ENCODE measurements at places on chromosomes 3 and 15.

- no peak for DNase-seq
Measured at GRCh38 chr3:112119962-112120836, 12.8 kb downstream of the GCSAM start.

DNA sequence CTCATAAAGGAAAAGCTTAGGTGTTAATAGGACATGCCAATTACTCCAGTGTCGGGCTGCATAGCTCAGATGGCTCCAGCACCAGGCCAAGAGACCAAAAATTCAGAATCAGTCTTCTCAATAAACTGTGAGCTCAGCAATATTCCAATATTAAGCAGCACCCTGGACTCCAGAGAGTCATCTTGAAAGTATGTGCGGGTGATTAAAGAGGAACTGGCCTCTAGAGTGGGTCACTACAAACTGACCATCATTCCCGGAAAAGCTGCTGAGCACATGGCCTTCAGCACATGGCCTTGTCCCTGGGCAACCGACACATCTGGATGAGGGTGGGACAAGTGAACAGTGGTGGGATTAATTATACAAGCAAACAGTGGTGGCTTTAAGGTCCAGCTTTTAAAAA is 59.0 kb downstream of the MAGI1 start:
- DNase-seq, result no peak

- DNase-seq, result no peak
Measured at GRCh38 chr3:125220727-125221429, 8.3 kb upstream of the SLC12A8 start.

GRCh38 chr3:117526470-117527079 is 817.0 kb downstream of the TUSC7 start:
- no peak for DNase-seq

DNA sequence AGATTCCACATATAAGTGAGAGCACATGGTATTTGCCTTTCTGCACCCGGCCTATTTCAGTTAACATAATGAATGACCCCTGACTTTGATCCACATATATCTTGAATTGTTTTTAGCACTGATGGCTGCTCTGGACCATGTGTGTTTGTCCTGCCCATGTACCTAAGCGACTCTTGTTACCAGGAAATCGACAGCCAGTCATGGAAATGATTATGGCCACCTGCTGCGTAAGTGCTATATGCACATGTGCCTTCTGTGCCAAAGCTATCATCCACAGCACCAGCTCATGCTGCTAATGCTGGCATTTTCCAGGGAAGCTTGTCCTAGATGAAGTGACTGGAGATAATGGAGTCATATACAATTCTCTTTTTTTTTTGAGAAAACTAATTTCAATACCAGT is 103.7 kb downstream of the PEX5L start:
- no peak for DNase-seq

DNA sequence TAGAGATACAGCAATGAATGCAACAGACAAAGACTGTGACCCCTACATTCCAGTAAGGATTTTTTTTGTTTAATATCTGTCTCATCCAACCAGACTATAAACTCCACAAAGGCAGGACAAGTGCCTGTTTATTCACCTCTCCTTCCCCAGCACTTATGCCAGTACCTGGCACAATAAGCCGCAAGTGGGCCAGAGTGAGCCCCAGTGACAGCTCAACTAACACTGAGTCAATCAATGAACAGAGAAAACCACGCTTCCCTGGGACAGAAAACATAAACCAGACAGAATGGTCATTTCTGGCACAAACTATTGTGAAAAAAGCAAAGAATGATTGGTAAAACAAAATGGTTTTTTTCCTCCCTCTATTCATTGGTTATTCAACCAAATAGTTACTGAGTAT is 52.2 kb downstream of the RYK start:
- no peak for DNase-seq

GRCh38 chr15:49988766-49989165 is 130.3 kb downstream of the ATP8B4 start:
- DNase-seq, result no peak

GRCh38 chr3:4338751-4339150 is 35.6 kb downstream of the SETMAR start:
- no peak for DNase-seq

DNA sequence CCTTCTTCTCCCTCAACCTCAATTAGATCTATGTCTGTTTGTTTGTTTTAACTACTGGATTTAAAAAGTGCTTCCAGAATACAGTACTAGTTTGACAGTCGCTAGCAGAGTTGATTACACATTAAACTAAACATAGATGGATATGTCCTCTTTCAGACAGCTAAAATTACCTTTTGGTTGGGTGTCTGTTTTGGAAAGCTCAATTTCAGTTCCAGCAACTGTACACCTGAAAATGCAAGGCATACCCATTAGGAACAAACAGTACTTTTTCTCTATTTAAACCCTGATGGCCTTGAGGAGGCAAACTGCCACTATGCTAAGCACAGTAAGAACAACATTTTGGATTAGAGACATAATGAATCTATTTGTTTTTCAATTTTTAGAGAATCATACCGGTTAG is 234.4 kb downstream of the UNC13C start:
- no peak for DNase-seq

DNA sequence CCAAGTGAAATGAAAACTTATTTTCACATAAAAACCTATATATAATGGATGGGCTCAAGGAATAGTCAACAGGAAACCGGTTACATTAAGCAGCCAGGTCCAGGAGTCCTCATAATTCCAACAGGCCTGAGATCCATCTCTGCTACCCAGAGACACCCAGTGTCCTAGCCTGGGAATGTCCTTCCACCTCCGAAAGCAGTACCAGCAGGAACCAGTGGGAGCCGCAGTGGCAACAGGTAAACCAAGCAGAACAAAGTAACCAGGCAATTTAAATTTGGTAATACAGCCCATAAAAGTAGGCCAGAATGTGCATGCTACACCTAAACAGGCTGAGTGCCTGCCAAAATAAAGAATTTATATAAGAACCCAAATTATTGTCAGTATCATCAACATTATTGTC is 195.6 kb downstream of the ZBBX start:
- DNase-seq, result no peak

DNA sequence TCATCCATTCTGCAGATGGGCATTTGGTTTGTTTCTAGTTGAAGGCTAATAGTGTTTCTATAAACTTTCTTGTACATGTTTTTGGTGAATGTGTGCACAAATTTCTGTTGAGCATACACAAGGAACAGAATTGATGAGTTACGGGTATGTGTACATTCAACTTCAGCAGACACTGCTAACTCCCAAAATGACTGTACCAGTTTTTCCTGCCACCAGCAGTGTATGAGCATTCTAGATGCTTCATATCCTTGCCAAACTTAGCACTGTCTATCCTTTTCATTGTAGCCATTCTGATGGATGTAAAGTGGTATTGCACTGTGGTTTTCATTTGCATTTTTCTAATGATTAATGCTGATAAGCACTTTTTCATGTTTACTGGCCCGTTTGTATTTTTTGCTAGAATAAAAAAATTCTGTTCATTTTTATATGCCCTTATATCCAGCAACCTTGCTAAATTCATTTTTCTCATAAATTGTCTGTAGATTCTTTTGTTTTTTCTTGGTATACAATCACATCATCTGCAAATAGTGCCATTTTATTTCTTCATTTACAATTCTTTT is 110.2 kb downstream of the ATP1B3 start:
- no peak for DNase-seq

DNA sequence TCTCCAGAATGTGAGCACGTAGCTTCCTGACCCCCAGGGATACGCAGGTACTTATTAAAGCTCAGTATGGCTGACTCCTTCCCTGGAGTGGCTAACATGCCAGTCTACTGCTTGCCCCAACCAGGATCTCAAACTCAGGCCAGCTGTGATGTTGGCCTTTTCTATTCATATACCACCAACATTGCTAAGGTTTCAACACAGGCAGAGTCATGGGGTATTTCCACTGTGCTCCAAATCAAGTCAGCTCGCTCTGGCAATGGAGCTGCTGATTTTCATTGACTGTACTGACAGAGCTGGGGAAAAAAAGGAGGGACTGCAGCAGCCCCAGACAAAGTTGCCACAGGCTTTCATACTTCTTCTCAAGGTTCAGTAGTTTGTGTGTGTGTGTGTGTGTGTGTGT is 87.0 kb downstream of the CFAP20DC start:
- no peak for DNase-seq

DNA sequence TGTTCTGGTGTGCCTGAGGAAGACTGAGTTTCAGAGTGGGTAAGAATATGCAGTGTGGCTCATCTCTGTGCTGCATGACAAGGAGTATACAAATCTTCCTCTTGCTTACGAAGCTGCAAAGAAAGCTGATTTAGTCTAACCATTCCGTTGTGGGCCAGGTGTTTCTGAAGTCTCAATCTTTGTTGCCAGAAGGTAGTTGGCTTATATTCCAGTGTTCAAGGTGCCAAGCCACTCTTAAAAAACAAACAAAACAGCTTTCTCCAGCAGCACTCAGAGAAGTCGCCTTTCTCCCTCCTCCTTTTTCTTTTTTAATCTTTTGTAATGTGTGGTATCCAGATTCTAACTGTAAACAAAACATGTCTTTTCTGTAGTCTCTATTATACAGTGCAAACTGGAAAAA is 872.4 kb downstream of the NAALADL2 start:
- DNase-seq, result no peak

DNA sequence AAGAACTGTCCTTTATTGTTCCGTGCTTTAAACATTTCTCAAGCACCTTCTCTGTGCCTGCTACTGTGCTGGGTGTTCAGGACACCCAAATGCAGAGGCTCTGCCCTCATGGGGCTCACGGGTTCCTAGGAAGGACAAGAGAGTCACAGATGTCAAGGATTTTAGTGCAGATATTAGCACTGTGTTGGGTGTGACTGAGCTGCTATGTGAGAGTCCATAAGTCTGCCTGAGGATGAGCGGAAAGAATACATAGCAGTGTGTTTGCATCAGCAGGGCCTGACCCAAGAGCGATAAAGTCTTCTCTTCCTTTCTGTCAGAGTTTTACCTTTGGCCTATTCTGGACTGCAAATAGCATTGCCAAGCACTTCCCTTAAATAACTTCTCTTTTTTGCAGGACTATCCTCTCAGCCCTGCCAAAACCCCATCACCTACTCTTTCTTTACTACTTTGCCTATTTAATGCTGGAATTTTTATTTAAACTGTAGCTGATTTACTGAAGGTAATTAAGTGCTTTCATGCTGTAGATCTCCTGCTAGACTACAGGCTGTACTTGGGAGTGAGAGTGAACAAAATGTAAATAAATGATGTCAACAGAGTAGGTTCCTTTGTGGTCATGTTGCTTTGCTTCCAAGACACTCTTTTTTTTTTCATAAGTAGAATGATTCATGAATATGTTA is 459.4 kb upstream of the TPRG1 start:
- DNase-seq, result no peak

DNA sequence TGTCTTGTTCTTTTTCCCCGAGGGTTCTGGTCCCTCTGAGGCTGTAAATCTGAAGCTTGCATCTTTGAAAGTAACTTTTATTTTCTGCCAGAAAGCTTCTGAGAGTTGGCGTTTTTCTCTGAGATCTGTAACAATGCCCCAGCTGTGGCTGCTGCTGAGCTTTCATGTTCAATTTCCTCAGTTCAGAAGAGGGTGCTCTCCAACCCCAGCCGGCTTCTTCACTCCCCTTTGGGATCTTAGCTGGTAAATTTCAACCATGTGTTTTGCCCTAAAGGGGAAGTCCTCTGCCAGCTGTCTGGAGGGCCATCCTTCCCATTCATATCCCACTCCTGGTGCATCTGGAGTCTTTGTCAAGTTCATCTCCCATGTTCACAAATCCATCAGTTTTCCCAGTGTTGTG is 18.3 kb upstream of the CFAP100 start:
- no peak for DNase-seq

DNA sequence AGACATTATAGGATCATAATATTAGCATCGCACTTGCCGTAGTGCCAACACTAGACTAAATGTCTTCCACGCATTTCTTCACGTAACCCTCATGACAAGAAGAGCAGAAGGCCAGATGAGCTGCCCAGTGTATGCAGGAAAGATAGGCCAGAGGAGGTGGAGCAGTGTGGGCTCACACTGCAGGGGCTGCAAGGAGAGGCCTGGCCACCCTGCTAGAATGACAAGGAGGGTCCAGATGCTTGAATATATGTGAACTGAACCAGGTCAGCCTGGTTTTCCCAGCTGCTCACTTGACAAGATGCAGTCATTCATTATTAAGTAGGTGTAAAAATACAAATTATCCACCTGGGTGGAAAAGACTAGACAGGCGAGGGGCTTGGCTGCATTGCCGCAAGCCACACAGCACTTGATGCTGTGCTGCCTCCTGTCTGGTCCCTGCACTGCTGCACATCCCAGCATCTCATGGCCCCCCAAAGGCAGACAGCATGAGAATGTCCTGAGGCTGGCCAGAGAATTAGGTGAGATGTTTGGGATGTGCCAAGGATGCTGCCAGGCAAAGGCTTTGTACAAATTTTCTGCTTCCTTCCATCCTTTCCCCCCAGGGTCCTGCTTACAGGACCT is 115.2 kb downstream of the NTRK3 start:
- no peak for DNase-seq

DNA sequence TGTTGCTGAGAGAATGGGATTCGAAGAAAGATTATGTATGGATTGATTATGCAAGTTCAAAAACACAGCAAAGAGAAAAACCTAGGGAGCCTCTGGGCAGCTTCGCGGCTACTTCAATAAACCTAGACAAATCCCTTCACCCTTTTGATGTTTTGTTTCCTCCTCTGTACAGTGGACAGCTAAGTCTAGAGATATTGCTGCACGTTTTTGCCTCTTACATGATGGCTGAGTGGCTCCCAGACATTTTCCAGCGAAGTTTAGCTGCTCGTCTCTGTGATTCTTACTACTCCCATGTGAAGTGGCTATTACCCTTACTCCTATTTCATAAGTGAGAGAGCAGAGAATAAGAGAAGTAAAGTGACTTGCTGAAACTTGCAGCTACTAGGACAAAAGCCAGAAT is 695.0 kb upstream of the GRM7 start:
- no peak for DNase-seq

GRCh38 chr15:42365921-42366550 is 6.7 kb downstream of the CAPN3 start:
- no peak for DNase-seq

DNA sequence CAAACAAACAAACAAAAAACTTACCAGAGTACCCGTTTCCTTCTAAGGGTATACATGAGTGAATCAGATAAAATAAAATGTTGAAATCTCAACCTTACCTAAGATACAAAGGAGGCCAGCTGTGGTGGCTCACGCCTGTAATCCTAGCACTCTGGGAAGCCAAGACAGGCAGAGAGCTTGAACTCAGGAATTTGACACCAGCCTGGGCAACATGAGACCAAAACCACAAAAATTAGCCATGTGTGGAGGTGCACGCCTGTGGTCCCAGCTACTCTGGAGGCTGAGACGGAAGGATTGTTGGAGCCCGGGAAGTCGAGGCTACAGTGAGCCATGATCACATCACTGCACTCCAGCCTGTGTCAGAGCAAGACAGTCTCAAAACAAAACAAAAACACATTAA is 11.0 kb upstream of the FAM219B start:
- DNase-seq, result no peak

GRCh38 chr3:171219258-171219657 is 192.7 kb upstream of the SLC2A2 start:
- DNase-seq, result no peak

- no peak for DNase-seq
Measured at GRCh38 chr3:157460253-157460652, 23.6 kb downstream of the PTX3 start.

GRCh38 chr3:177982034-177982433 is 554.2 kb upstream of the KCNMB2 start:
- DNase-seq, result no peak
